Progenitor cell of endocrine pancreas (in vitro differentiated cells): ENCODE measurements at places on chromosomes 5 and 9.
A peak's percentile ranks its signal among the peaks of the same experiment; 100 is the strongest.

- DNase-seq, result no peak
These were observed 92.4 kb upstream of the CPLX2 start for GRCh38 chr5:175778951-175779503.

DNA sequence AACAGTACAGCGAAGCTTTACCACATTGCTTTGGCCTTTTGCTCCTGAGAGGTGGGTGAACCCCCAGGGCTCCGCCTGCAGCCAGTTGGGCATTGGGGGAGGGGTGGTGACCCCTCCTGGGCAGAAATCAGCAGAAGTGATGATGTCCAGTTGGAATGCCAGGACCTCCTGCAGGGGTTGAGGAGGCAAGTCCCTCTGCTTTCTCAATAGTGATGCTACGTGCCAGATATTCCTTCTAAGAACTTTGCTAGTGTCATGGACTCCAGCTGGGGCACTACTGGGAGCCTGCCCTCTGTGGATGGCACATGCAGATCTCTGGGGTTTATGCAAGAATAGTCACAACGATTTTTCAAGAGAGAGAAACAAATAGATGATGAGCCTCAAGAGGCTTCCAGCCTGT, 95.6 kb downstream of the NDFIP1 start:
- DNase-seq, result no peak

- no peak for DNase-seq
These were observed 242.8 kb downstream of the CDK5RAP2 start for GRCh38 chr9:120337131-120337530.

- DNase-seq, result no peak
These were observed 11.3 kb upstream of the ADAMTS12 start for GRCh38 chr5:33903118-33903517.

DNA sequence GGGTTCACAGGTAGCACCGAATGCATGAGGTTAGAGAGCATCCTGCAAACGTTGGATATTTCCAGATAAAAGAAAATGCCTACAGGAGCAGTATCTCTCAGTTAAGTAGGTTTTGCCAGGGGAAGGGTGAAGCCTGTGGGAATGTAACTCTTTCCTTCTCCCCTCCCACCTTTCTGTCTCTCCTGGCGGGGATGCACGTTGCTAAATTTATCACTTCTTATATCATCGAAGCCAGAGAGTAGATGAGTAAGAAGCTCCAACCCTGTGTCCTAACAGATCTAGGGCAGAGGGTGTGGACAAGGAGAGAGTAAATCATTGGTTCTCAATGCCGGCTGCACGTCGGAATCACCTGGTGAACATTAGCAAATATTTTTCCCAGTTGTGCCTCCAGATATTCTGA, 457.5 kb downstream of the ENC1 start:
- no peak for DNase-seq

- DNase-seq, result no peak
These were observed 179.1 kb upstream of the SMIM23 start for GRCh38 chr5:171606414-171607024.

- DNase-seq, result no peak
These were observed 14.8 kb upstream of the TMC1 start for GRCh38 chr9:72506615-72507014.

DNA sequence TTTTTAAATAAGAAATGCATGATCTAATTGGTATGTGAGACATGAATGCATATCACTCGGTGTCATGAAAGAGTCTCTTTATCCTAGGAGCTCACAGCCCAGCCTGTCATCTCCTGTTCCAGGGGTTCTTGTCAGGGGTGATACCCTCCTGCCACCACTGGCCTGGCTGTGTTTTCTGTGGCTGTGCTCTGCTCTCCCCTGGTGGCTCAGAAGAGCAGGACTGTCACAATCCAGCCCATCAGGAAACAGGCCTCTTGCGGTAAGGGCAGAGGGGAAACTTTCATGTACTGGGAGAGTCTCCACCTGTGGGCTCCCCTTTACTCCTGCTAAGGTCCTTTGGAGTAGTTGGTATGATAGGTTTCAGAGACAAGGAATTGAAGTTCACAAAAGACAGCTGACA, 240.2 kb upstream of the GLRA1 start:
- DNase-seq, result no peak

- DNase-seq, result no peak
These were observed 19.2 kb upstream of the SMC2 start for GRCh38 chr9:104074876-104075275.

- DNase-seq, result no peak
These were observed 20.6 kb upstream of the LARP1 start for GRCh38 chr5:154734370-154735248.

GRCh38 chr9:99544526-99544925, 277.2 kb upstream of the NR4A3 start:
- no peak for DNase-seq

- no peak for DNase-seq
These were observed 187.5 kb downstream of the ADGRV1 start for GRCh38 chr5:90746119-90746518.

GRCh38 chr5:32504989-32505596, 60.6 kb upstream of the ZFR start:
- no peak for DNase-seq

GRCh38 chr5:1011226-1011631, 2.6 kb downstream of the NKD2 start:
- DNase-seq, result peak; percentile 63

DNA sequence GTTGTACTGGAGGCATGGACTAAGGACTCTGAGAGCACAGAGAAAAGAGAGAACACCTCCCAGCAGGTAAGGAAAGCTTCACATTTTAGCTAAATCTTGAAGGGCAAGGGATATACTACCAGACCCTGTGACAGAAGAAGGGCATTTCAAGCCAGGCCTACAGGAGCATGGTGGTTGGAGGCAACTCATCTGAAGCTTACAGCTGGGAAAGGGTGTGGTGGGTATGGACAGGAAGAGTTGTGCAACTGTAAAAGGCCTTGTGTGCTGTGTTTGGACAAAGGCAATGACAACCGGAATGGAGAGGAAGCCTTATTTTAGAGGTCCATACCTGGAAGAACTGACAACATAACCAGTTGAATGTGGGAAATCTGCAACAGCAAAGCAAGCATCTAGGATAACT, 31.2 kb downstream of the NIPSNAP3B start:
- no peak for DNase-seq

GRCh38 chr5:90690307-90690706, 131.7 kb downstream of the ADGRV1 start:
- DNase-seq, result no peak

DNA sequence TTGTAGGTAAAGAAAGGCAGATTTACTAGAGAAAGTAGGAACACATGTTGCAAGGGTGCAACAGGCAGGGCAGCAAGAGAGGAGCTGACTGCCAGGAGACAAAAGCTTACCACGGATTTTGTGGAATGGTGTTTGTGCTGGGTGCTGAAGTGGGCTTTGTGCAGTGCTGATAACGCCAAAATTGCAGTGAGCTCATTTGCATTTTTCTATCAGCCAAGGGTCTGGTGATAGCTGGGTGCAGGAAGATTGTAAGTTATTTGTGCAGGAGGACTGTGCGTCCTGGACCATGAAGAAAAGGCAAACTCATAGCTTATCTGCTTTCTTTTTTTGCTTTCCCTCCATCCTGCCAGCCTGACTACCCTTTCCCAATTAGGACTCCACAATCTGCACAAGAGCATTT, 13.6 kb downstream of the CTSL start:
- DNase-seq, result no peak

GRCh38 chr5:167319243-167319642, 972.2 kb upstream of the WWC1 start:
- DNase-seq, result no peak

GRCh38 chr9:126490214-126490631, 123.5 kb upstream of the LMX1B start:
- DNase-seq, result no peak

GRCh38 chr9:95736370-95736769, 139.1 kb upstream of the ERCC6L2 start:
- no peak for DNase-seq

DNA sequence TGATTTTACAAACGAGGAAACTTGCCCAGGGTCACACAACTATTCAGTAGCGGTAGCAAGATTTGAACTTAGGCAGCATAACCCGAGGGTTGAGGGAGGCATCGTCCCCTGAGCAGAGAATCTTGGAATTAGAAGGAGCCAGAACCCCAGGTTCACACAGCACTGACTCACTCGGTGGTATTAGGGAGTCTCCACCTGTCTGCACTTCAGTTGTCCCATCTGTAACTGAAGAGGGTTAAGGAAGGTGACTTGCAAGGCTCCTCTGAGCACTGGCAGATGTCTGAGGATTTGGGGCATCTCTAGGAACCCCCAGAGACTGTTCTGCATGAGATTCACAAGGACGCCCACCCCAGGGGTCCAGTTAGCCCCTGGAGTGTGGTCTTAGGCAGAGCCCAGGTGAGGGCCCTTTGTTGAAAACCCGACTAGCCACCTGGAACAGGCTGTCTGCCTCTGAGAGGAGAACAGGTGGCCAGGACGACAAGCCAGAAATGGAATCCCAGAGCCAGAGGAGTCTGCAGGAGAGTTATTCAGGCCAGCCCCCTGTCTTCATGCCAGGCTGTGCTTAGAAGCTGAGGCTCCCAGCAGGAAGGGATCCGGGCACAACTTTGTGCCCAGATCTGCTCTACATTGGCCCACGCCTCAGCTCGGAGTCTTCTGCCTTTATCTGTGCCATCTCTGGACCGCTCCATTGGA, 50.0 kb upstream of the ORM1 start:
- no peak for DNase-seq

GRCh38 chr5:17482790-17483189, 15.2 kb upstream of the TAF11L2 start:
- DNase-seq, result no peak

DNA sequence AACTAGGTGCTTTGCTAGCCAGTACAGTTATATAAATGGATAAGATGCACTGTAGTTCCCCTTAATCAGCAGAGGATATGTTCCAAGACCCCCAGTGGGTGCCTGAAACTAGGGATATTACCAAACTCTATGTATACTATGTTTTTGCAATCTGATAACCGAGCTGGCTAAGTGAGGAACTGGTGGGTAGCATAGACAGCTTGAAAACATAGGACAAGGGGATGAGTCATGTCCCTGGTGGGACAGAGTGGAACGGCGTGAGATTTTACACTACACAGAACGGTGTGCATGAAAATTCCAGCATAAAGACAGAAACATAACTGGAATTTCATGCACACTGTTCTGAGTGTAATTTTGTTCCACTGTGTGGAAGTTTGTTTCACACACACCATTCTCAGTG, 86.9 kb downstream of the BASP1 start:
- DNase-seq, result no peak

DNA sequence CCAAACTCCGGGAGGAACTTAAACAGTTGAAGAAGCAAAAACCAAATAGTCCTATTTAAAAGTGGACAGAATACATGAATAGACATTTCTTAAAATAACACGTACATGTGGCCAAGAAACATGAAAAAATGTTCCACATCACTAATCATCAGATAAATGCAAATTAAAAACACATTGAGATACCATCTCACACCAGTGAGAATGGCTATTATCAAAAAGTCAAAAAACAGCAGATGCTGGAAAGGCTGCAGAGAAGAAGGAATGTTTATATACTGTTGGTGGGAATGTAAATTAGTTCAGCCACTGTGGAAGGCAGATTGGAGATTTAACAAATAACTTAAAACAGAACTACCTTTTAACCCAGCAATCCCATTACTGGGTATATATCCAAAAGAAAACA, 283.0 kb upstream of the IZUMO3 start:
- no peak for DNase-seq

GRCh38 chr5:112407240-112407639, 11.8 kb downstream of the EPB41L4A start:
- no peak for DNase-seq
